Natural killer cell treated with Interleukin-12 subunit alpha and Interleukin-12 subunit beta and Interleukin-15 and Interleukin-18, amount 100 ng/mL, for 72 hours (primary cell): ENCODE measurements at places on chromosomes 11 and 22.

GRCh38 chr22:28594797-28595462 is 84.7 kb downstream of the TTC28 start:
- DNase-seq: no peak

DNA sequence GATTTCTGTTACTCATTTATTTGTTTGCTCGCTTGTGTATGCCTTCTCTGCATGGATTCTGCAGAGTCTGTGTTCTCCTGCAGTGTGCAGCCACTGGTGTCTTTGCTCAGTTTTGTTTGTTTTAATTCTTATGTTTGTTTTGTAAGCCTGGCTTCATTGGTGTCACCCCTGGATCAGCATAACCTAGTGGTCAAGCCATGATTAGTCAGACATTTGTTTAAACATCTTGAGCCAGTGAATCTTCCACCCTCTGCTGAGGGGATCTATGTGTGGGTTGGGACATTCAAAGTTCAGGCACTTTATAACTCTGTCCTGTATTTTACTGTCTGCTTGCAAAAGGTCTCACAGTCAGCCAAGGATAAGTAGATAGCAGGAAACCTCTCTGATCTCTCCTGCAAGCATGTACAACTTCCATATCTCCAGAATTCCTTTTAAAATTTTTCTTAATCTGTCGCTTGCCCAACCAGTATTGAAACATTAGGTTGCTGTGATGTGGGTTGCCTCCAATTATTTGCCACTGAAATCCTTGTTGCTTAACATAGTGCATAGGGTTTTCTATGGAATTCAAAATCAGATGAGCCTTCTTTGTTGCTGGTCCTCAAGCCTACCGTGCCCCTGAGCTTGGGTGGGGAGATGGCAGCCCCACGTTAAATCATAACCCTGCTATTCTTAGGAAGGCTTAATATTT is 86.8 kb downstream of the KCNQ1OT1 start:
- DNase-seq: no peak

DNA sequence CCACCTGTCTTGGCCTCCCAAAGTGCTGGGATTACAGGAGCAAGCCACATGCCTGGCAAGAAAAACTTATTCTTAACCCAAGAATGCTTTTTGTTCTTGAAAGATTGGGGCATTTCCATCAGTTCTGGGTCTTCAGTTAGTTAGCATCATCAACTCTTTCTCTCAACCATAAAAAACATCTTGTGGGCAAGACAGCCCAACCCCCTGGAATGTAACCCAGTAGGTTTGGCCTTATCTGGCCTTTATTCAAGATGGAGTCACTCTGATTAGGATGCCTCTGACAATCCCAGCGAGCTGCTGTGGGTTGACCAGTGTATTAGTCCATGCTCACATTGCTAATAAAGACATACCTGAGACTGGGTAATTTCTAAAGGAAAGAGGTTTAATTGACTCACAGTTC is 9.2 kb upstream of the TPCN2 start:
- DNase-seq: no peak

DNA sequence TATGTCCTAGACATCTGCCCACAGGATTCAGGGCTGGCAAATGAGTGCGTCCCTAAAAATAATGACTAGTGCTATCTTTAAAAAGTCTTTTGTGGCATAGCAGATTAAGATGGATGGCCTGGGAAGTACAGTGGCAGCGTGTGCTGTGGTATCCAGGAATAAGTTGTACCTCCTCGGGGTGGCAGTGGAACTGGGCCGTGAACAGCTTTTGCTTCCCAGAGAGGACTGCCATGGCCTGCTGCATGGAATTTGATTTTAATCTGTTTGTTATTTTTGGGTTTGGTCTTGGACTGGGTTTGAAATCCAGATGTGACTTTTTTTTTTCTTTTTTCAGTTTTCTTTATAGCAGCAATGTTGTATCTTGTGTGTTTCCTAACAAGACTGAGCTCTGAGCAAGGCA is 71.3 kb upstream of the PARVG start:
- no peak for DNase-seq

- no peak for DNase-seq
These were observed 86.3 kb downstream of the SNX19 start for GRCh38 chr11:130829920-130830511.
